ENCODE measurements at places on chromosomes 7 and 10.

DNA sequence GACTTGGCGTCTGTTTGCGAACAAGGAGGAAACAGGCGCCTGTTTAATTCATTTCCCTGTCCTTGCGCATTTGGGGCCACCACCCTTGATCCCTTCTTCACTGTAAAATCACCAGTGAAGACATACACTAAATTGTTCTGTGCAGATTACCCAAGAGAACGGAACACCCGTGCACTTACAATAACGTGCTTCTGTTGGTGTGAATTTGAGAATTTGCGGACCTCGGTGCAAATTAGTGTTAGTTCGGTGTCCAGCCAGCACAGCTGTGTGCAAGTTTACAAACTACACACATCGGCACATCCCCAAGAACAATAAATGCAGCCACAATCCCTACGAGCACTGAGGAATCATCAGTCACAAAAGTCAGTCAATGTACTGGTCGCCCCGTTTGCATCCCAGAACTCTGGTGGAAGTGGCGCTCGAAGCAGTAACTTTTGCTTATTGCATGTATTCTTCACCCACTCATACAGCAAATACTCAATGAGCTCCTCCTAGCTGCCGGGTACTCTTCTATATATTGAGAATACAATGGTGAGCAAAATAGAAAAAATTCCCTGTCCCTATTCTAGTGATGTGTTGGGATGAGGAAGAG, 786 bp upstream of the CNOT4 start:
- peak; percentile 27 for DNase-seq

DNA sequence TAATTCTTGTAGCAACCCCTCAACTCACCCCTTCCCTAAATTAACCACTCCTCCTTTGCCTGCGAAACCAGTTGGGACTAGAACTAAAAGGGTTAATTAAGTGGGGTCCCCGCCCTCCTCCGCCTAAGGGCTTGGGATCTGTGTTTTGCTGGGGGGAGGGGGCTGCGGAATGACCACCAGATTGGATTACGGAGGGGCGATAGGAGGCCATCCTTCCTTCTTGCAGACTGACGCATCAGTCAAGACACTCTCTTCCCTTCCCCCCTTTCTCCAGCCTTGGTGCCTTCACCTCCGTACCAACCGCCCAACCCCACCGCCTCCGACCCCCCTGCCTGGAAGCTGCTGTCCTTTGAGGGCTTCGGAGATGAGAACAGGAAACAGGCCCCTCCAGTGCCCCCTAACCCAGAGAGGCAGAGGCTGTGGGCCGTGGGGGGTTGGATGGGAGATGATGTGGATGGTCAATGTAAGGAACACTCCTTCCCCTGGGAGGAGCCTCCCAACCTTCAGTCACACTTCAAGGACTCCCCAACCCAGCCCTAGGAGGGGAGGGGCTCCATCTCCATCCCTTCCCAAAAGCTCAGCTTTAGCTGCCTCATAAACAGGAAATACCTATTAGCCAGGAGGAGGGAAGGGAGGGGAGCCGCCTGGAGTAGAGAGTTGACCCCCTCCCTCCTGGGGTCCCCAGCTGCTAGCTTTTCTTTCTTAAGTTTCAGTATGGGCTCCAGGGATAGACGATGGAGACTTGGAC, 997 bp upstream of the LDB1 start:
- DNase-seq: peak; percentile 59

GRCh38 chr7:30389791-30390190, 88.8 kb downstream of the NOD1 start:
- peak; percentile 35 for DNase-seq

DNA sequence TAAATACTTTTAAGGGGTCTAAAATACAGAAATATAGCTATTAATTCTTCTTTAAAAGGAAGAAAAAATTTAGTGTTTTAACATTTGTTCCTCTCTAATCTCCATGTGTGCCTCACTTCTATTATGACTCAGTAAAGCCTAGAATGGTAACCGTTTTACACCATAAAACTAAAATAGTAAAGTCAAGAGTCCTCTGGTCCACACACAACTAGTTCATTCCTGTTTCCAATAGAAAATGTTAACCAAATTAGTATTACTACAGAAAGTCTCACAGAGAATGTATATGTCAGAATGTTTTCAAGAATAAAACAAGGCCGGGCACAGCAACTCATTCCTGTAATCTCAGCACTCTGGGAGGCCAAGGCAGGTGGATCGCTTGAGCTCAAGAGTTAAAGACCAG, 55.8 kb downstream of the CNOT4 start:
- DNase-seq: no peak

DNA sequence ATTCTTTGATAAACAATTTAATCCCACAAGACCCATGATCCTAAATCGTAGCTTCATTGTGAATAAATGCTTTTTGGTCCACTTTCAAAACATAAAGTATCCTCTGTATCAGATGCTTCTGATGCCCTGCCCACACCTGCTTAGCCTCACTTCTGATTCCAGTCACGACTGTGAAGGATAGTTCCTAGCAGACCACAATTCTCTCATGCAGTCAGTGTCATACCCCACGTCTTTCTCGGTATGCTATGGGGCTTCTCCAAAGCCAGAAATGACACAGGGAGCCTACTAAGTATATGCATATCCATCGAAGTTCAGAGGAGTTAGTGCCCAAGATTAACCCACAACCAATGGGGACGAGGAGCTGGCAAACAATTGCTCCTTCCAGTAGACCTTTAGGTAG, 27.6 kb upstream of the CTNNA3 start:
- DNase-seq: no peak

DNA sequence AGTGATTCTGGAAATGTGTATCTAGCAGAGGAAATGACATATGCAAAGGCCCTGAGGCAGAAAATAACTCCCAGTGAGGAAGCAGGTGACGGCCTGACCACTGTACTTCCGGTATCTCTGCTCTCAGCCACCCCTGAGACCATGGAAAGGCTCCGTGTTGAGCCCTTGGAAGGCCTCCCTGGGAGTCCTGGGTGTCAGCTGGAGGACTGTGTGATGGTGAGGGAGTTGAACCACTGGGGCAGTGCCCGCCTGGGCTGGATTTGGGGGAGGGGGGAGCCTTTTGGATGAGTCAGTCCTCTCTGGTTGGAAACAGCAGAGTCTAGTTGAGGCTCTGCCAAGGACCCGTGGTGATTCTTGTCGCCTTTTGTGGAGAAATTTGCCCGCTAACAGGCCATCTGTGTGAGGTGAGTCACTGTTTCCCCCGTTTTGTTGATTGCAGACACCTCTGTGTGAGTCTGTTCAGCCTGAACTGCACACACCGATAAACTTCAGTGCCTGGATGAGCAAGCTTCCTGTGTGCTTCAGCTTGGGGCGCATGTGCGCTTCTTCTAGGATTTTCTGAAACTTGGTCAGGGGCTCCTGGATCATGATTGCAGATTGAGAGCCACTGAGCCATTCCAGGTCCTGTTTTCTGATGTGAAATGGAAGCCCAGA, 98.6 kb downstream of the GRK5 start:
- peak; percentile 54 for DNase-seq

GRCh38 chr7:43768887-43769272, 10.4 kb downstream of the BLVRA start:
- no peak for DNase-seq

- no peak for DNase-seq
Measured at GRCh38 chr7:55198634-55199392, 166.3 kb upstream of the LANCL2 start.

DNA sequence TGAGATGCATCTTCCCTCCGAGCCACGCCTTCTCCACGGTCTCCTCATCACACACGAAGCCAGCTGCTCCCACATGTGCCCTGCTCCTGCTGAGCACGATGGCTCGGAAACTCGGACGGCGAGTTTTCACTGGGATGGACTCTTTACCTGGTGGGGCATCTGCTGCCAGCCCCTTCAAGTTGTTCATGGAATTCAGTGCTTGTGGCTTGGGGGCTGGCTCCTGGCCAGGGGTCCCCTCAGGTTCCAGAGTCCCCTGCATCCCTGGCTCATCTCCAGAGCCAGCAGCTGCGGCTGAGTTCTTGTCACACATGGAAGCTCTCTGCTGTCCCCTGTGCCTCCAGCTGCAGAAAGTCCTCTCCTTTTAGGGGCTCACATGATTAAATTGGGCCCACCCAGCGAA, 654.0 kb downstream of the SDK1 start:
- no peak for DNase-seq

DNA sequence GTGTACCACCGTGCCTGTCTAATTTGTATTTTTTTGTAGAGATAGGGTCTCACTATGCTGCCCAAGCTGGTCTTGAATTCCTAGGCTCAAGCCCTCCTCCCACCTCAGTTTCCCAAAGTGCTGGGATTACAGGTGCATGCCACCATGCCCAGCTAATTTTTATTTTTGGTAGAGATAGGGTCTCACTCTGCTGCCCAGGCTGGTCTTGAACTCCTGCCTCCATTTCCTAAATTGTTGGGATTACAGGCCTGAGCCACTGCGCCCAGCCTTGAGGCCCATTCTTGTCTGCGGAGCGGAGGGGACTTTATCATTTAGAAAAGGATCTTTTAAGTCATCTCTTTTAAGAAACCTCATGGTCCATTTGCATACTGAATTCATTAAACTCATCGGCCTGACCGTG, 221.4 kb upstream of the SH2B2 start:
- DNase-seq: no peak

DNA sequence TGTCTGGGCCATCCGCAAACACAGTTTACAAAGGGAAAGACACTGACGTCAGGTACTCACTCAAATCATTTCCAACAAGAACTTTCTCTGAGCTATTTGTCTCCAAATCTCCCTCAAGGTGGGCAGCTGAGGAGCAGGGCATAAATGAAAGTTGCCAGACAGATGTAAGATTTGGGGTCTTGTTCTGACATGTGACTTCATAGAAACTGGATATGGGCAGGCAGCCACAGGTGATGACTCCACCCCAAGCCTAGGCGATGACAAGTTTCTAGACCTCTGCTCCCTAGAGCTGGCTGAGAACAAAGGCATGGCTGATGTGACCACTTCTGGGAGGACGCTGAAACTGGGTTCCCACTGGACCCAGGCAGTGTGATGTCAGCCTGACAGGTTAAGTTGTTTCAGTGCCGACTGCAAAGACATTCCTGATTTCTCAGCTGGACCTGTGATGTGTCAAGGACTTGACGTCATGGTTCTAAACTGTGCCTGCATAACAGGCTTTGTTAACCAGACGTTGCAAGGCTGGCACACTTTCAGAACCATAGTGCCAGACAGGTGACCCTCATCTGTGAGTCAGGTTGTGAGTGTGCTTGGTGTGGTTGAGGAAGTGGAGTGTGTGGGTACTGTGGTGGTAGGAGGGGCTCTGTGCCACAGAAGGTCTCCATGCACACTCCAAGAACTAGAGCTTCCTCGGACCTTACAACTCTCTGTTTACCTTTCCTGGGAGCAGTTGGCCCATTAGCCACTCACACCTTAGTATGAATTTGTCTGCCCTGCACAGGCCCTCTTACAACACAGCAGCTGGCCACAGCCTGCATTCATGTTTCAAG, 39.9 kb upstream of the EBF3 start:
- DNase-seq: no peak

GRCh38 chr7:41889472-41889871, 186.6 kb upstream of the INHBA start:
- DNase-seq: no peak

All from Ammon's horn (tissue), 1 donor.